ENCODE measurements at places on chromosomes 1 and 21.
A peak's percentile ranks its signal among the peaks of the same experiment; 100 is the strongest.

DNA sequence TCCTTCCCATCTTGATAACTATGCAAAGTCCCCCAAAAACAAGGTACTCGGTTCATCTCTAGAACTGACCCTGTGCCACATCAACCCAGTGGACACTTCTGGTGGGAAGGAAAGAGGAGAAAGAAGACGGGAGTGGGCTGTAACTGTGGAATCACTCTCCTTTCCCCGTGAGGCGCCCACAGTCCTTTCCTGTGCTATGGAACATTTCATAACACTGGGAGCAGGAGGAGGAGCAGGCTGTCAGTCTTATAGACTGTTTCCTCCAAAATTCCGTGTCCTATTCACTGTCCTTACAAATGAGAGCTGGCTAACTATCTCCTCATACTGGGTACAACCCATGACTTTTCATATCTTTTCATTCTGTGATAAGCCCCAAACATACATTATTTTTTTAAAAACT is 40.7 kb downstream of the PLEKHA6 start:
- DNase-seq: no peak

DNA sequence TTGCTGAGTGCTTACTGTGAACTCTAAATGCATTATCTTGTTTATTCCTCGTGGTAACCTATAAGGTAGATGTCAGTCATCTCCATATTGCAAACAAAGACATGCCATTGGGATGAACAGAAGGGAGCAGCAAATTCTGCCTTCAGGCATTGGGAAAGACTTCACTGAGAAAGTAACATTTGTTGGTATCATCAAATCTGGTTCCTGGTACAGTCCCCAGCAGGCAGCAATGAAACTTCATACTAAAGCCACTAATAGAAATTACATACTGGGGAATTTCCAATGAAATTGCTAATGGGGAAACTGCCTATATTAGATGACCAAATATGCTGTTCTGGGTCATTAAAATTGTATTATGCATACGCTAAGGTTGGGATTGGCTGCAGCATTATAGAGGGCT is 47.3 kb upstream of the ST6GALNAC5 start:
- DNase-seq: no peak

DNA sequence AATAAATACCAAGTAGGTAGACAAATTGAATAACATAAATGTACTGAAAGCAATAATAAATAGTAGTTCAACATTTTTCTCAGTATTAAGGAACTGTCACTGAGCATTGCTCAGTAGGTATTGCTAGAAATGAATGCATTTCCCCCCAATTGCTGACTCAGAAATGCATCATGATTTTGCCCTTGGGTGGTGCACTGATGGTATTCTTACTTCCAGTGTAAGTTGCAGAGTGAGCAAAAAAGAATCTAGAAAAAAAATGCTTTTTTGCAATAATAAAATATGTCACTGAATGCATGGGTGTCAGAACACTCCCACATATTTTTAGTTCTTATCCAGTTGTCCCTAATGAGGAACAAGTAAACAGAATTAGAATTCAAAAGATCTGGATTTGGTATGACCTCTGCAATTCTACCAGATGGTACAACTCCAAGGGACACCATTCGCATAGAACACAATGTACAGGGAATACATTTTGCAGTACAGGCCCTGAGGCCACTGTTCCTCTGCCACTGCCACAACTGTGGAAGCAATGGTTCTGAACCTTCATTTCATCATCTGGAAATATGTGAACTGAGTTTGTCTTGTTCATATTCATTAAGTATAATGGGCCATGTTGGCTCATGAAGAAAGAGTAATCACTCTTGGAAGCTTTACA is 78.0 kb downstream of the ATP6V1G3 start:
- DNase-seq: peak; percentile 56

GRCh38 chr1:1247341-1247913 is 905 bp upstream of the C1QTNF12 start:
- DNase-seq: no peak

DNA sequence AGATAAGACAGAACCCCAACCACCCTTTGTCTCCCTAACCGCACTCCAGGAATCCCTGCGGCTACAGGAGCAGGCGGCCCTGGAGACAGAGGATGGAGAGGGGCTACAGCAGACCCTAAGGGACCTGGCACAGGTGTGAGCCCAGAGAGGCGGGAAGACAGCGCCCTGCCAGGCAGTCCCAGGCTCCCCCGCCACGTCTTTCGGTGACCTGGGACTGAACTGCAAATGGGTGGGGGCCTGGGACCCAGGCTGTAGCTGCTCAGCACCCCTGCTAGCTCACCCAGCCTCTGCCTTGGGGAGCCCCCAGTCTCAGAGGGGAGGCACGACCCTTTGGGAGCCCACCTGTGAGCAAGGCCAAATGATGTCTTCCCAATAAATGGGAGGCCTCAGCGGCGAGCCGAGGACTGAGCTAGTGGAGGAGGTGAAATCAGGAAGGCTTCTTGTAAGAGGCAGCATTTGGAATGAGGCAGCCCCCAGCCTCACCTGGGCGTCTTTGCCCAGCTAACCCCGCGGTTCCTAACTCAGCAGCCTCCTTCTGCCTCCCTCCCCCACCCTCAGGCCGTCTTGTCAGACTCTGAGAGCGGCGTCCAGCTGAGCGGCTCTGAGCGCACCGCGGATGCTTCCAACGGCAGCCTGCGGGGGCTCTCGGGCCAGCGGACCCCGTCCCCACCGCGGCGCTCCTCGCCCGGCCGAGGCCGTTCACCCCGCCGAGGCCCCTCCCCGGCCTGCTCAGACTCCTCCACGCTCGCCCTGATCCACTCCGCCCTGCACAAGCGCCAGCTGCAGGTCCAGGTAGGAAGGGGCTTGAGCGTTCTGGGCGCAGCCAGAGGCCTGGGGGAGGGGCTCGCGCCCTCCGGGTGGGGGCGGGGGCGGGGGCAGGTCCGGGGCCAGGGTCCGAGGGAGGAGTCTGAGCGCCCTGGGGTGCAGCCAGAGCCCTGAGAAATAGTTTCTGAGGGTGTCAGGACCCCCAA is 16.9 kb downstream of the CROCC start:
- no peak for DNase-seq

DNA sequence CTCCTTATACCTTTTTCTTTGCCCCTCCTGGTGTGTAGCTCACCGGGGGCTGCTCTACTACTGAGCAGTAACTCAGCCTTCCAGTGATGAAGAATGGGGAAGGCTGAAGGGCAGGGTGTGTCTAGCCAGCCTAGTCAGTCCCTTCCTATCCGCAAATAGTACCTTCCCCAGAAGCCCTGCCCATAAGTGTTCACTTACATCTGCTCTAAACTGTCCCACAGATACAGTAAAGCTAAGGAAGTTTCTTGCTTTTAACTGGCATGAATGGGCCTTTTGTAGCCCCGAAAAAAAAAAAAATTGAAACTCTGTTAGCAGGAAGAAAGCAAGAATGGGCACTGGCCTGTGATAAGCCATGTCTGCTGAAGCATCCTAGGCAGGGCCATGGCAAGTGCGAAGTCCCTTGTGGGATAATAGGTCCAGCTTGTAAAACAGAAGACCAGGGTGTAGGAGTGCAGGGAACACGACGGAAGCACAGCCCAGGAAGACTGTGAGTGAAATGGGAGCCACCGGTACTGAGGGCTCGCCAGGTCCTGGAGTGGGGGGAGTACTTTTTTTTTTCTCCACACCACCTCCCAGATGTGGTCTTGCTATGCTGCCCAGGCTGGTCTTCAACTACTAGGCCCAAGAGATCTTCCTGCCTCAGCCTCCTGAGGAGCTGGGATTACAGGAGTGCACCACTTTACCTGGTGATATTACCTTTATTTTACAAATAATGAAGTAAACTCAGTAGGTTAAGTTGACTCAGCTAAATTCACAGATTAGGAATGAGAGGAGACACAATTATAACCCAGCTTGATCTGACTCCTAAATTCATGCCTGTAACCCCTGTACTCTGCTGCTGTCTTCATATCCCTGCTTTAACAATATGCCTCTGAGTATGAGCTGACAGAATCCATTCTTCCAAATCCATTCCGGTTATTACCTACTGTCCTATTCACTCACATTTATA is 347.5 kb downstream of the SMYD3 start:
- DNase-seq: no peak

- DNase-seq: no peak
Measured at GRCh38 chr1:16073490-16074119, at the start of gene FAM131C. FAM131C (minus strand) TSS chr1:16073651; CDS start chr1:16073442, 209 bp downstream.

DNA sequence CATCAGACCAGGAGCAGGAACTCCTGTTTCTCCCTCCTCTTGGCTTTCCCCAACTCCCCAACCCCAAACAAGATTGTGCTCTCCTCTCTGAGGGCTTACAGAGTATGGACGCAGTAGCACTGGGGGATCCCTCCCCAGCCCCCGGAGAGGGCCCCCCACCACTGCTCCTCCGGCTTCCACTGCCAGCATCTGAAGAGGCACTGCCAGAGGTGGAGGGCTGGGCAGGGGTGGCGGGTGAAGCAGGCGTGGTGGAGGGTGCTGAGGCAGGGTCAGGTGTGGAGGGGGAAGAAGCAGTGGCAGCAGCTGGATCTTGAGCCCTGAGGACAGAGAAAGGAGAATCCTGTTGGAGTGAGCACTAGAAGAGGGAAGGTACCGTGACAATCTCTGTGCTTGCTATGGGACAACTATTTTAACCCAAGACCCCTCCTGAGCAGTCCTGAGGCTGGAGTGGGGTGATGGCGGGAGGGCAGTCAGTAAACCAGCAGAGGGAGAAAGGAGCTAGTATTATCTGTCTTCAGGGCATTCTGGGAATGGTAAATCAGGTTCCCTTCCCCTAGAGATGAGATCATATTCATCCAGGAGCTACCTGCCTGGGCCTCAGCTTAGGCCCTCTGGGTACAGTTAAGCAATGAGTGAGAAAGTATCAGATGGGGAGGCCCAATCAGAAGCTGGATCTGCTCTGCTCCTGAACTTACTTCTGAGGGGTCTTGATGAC is 2.4 kb downstream of the UBQLN4 start:
- DNase-seq: no peak

DNA sequence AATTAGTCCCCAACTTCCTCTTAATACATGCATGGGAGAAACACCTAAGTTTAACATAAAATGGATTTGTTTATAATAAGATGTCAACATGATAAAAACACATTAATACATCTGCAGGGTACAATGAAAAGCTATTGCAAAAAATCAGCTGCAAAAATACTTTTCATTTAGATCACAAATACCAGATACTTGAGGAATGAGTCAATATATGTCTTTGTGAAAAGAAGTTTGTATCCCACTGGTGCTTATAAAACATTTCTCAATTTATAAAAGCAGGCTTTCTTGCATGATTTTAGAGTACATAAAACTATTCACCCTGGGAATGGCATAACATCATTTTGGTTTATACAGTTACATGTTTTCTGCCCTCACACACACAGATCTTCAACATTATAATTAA is 18.6 kb upstream of the PRKAA2 start:
- no peak for DNase-seq

GRCh38 chr1:233038581-233038980 is 88.2 kb downstream of the NTPCR start:
- DNase-seq: no peak

DNA sequence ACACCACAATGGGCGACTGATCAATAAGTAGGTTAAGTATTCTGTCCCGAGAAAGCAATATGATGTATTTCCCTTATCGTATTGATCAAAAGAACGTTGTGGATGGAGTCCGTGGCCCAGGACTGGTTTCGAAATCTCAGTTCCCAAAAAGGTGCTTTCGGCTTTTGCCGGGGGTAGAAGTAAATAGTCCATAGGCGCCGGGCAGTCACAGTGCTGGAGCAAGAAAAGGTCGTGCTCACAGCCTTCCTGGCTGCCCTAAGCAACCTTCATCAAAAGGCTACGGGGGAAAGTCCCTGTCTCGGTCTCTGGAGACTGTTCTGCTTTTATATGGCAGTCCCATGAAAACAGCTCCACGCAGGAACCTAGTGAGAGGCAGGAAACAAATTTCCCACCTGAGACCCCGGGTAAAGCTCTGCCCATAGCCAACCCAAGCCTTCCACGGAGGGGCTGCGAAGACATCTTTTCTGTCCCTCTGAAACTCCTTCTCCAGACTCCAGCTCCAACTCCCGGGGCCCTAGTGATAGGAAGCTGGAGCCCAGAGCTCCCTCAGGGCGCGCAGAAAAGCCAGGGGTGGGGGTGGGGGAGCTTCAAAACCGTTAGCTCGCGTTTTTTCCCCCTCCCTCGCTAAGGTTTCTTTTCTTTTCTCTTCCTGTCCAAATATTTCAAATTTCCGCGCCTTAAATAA is 7.0 kb downstream of the CDKN2C start:
- no peak for DNase-seq

All from renal cortical epithelial cell (primary cell).